ENCODE measurements at places on chromosomes 5 and 9. TPM values are rescaled to one million over a fixed set of nuclear protein-coding genes. Genes with fewer than 3 reads are reported as not detected.

TRIP13 gene
- polyA plus RNA-seq: 0.86 TPM

OLFML2A gene
- polyA plus RNA-seq: 9.3 TPM

IL9 gene
- not detected for polyA plus RNA-seq

HARS1 gene
- 53.2 TPM for polyA plus RNA-seq

SLCO6A1 gene
- polyA plus RNA-seq: not detected

- DNase-seq: peak; percentile 79
Measured at GRCh38 chr9:613771-614347, 227.6 kb upstream of the DMRT1 start.

DNA sequence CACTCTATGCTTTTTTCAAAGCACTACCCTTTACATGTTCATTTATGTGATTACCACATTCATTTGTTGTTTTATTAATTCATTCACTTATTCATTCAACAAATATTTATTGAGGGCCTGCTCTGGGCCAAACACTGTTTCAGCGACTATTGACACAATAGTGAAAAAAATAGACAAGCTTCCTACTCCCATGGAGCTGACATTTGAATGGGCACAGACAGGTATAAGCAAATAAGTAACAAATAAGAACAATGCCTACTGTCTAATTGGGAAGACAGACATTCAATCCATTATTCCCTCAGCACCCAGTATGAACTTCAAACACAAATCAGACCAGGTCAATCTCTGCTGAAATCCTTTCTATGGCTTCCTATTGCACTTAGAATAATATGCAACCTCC lies 156.9 kb upstream of the NR3C1 start:
- DNase-seq: no peak

DNA sequence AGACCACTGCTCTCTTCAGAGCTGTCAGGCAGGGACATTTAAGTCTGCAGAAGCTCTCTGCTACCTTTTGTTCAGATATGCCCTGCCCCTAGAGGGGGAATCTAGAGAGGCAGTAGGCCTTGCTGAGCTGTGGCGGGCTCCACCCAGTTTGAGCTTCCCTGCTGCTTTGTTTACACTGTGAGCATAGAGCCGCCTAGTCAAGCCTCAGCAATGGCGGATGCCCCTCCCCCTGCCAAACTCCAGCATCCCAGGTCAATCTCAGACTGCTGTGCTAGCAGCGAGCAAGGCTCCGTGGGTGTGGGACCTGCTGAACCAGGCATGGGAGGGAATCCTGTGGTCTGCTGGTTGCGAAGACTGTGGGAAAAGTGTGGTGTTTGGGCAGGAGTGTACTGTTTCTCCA lies 59.9 kb downstream of the CAVIN4 start:
- no peak for DNase-seq

DNA sequence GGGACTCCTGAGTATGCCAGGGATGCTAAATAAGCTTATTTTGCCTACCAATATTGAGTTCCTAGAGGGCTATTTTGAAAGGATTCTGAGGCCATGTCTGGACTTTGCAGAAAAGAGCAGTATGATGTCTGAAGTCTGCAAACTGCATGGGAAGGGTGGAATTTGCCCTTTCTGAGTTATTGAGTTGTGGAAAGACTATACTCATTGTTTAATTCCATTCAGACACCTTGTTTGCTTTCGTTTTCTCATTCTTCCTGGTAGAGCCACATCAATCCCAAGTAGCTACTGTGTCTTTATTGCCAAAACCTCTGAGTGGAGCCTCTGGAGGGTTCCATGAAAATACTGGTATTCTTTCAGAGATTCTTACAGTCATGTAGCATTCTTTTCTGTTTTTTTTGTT lies 50.9 kb upstream of the PPP1R2B start:
- DNase-seq: no peak

DNA sequence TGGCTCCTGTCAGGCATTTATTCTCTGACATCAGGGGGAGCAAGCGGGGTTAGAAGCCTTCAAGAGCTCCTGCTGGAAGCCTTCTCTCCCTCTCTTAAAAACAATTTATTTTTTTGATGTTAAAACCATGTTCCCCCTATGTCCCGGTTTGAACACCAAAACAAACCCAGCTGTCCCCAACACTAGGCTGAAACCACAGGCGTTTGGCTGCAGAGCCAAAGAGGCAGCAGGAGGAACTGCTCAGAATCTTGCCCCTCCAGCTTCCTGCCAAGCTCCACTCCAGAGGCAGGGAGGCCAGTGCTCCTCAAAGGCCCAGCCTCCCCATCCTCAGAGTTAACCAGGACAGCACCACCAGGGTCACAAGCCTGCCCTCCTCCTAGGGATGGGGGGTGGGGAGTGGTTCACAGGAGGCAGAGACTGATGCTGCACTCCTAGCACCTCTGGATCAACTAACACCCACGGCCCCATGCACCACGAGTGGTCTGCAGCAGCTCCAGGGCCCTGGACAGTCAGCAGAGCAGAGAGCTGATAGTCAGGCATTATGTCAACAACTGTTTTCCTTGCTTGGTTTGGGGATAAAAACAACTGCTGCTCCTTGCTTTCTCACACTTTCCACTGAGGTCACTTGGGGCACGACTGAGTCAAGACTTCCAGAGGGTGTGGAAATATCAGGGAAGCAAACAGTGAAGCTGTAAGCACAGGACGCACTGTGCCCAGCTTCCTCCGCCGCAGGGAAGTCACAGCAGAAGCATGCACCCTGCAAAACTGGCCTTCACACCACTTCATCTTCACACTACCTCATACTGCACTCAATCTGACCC lies 96.5 kb upstream of the ADRA1B start:
- DNase-seq: peak; percentile 35

DNA sequence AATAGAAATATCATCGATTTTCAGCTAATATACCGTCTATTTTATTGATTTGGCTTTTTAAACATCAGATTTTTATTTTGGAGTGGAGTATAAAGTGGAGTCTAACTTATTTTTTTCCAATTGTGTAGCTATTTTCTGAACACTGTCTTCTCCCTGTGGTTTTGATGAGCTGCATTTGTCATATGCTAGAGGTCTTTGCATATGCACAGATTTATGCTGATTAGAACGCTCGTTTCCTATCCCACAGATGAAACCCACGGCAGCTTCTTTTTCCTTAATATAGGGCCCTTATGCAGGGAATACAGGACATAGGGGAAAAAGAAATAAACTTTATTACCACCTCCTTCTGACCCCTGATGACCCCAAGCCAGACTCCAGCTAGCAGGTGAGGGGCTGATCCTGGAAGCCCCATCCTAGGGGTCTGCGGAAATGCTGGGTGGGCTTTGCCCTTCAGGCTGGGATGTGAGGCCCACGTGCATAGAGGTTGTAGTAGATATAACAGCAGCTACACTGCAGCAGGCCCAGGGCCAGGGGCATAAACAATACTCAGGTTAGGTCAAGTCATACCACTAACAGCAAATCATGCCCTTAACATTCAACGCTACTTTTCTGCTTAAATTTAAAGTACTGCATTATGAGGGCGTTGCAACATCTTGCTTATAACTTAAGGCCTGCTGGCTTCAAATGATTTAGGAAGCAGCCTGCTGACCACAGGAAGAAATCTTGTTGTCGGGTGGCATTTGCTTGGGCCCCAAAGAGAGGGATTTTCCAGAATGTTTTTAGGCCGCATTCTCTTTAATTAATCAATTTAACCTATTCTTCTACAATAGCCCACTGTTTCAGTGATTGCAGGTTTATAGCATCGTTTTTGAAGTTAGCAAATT lies 28.5 kb downstream of the MVB12B start:
- DNase-seq: no peak

- no peak for DNase-seq
Measured at GRCh38 chr5:16536246-16536645, 70.6 kb upstream of the ZNF622 start.

DNA sequence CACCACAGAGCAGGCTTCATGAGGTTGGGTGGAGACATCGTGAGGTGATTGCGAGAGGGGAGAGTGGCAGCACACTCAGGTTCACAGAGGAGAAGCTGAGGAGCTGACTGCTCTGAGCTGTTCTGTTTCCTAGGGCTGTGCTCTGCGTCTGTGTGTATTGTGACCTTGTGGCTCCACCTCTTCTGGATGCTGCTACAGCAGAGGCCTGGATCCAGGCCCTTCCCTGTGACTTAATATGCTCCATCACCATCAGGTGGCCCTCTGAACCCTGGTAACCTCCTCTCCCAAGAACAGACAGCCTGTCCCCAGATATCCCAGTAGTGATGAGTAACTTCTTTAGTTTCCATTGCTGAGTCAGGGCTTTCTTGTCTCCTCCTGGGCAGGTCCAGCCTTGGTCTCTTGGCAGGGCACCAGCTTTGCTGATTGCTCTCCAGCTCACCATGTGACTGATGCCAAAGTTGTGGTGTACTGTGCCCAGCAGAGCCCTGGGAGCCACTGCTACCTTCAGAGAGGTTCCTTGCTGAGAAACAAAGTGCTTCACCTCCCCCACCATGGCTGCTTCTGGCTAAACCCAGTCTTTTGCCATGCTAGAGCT lies 212.8 kb upstream of the CHD1 start:
- no peak for DNase-seq

DNA sequence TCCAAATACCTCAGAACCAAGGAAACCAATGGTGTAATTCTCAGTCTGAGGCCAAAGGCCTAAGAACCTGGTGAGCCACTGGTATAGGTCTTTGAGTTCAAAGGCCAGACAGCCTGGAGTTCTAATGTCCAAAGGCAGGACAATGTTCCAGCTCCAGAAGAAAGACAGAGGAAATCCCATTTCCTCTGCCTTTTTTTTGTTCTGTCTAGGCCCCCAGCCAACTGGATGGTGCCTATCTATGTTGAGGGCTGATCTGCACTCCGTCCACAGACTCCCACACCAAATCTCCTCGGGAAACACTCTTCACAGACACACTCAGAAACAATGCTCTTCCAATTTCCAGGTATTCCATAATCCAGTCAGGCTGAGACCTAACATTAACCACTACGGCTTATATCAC lies 30.1 kb downstream of the FNIP1 start:
- DNase-seq: no peak

DNA sequence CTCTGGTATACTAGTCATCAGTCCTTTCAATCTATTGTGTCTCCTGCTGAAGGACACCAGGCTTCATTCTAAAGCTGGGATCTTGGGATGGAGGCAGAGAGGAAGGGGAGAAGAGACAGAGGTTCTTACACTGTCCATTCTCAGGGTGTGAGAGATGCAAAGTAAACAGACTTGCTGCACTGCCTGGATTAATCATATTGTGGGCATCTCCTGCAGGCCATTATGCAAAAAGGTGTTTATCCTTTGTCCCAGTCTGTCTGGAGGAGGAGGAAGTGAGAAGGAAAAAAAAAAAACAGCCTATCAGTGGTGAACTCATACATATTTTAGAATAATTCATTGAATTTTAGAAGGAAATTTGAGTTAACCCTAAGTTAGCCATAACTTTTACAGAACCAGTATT lies 92.9 kb upstream of the TNPO1 start:
- no peak for DNase-seq

Measured in heart right ventricle (tissue), 16 donors.